Activated CD8-positive, alpha-beta memory T cell treated with anti-CD3 and anti-CD28 coated beads, Interleukin-2, amount 50 U/mL, for 48 hours (primary cell): ENCODE measurements at places on chromosomes 6 and 20.

GRCh38 chr6:168132531-168133167, 53.6 kb upstream of the FRMD1 start:
- DNase-seq = no peak

GRCh38 chr6:133407320-133408100, 166.4 kb downstream of the EYA4 start:
- no peak for DNase-seq

DNA sequence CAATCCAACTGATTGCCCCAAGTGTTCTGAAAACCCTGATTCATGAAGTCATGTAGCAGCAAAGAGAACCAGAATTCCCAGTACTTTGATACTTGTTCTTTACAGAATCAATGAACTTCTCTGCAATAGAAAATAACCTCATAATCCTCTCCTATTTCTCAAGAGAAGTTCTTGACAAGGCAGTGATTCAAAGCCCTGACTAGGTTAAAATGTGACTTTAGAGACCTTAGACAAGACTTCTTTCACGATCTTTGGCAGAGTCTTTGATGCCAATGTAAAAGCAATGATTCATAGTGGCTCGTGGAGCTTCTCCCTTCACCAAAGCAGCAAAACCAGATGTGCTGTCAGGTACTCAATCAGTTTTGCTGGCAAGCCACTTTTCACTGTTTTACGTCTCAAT, 95.2 kb downstream of the CDK19 start:
- DNase-seq = no peak

DNA sequence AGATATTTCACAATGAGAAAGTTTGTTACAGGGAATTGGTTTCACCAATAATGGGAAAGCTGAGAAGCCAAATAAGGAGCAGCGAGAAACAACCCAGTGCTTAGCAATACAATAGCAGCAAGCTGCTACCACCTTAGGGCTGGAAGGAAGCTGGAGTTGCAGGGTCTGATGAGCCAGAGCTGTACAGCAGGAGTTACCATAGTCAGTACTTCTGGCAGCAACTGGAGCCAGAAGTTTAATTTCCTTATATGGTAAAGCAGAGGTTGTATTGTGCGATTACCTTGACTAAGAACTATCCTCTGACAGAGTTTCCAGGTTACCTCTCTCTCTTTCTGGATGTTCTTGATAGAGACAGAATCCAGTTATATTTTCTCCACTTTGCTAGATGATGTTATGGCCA, 137.1 kb upstream of the OLIG3 start:
- DNase-seq = no peak

DNA sequence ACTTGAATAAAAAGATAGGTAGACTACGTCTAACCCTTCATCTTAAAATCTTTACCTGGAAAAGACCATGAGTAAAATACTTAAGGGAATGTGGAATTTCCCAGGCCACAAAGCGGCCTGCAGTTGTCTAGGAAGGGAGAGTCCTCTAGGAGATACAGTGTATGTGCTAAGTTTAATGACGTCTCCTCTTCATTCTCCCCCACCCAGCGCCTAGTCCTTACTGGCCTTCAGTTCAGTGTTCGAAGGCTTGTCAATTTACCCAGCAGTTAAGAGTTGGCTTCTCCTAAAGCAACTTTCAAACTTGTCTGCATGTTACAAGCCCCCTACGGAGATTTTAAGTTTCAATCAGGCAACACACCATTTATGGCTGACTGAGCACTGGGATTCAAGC, 35.2 kb downstream of the HFE start:
- DNase-seq = no peak

DNA sequence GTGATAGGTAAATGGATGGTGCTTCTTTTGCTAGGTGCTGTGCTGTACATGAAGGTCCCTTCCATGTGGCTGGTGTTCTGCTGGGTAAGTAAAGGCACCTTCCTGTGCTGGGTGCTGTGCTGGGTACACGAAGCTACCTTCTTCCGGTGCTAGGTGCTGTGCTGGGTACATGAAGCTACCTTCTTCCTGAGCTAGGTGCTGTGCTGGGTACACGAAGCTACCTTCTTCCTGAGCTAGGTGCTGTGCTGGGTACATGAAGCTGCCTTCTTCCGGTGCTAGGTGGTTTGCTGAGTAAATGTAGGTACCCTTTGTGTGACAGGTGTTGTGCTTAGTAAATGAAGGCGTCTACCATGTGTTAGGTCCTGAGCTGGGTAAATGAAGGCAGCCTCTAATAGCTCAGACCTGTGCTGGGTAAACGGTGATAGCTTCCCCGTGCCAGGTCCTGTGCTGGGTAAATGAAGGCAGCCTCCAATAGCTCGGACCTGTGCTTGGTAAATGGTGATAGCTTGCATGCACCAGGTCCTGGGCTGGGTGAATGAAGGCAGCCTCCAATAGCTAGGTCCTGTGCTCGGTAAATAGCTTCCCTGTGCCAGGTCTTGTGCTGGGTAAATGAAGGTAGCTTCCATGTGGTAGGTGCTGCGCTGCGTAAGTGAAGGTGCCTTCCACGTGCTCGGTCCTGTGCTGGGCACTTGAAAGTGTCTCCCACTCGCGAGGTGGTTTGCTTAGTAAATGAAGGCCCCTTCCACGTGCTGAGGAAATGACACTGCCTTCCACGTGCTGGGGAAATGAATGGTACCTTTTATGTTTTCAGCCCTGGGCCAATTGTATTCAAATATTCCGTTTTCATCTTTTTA, 115.5 kb downstream of the ERMARD start:
- DNase-seq = peak; percentile 35

DNA sequence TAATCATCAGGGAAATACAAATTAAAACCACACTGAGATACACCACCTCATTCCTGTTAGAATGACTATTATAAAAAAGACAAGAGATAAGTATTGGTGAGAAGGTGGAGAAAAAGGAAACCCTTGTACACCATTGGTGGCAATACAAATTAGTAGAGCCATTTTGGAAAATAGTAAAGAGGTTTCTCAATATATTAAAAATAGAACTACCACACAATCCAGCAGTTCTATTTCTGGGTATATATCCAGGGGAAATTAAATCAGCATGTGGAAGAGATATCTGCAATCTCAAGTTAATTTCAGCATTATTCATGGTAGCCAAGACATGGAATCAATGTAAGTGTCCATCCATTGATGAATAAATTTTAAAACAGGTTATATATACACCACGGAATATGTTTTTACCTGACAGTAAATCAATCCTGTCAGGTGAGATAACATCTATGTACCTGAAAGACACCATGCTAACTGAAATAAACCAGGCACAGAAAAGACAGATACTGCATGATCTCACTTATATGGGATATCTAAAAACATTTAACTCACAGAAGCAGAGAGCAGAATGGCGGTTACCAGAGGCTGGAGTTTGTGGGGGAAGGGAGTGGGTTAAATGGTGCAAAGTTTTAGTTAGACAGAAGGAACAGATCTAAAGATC, 64.1 kb downstream of the SHPRH start:
- DNase-seq = no peak

- no peak for DNase-seq
Measured at GRCh38 chr6:134525190-134525868, 207.4 kb upstream of the SGK1 start.

- peak; percentile 76 for DNase-seq
Measured at GRCh38 chr6:139124887-139125672, 9.8 kb upstream of the HECA start.
